Stimulated activated CD8-positive, alpha-beta memory T cell treated with anti-CD3 and anti-CD28 coated beads, Interleukin-15, amount 100 ng/mL, for 4 hours (primary cell): ENCODE measurements at places on chromosomes 5 and 9.

DNA sequence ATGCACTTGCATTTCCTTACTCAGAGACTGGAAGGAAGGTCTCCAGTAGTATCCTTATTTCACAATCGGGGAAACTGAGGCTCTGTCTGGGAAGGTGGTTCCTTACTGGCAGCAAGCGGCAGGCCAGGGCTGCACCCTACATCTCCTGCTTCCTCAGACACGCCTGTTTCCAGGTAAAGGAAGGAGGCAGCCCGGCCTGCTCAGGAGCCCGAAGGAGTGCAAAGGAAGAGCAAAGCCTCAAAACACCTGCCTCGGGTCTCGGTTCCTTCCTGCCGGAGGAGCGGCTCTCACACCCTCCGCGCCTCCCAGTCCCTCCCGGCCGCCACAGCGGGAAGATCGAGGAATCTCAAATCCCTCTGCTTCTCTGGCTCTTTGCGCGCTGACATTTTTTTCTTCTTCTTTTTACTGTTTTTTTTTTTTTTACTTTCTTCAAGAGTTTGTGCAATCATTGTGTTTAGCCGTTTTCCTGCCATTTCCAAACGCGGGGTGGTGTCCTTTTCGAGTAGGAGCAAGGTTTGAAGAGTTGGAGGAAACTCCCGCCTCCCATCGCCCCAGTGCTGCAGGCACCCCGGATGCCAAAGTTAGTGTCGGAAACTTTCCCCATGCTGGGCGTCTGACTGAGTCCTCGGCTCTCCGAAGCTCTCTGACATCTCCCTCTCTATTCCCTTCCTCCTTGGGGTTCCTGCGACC lies 1.0 kb downstream of the GGTA1 start:
- no peak for DNase-seq

GRCh38 chr9:89527084-89527483 lies 29.2 kb upstream of the SEMA4D start:
- DNase-seq: no peak

DNA sequence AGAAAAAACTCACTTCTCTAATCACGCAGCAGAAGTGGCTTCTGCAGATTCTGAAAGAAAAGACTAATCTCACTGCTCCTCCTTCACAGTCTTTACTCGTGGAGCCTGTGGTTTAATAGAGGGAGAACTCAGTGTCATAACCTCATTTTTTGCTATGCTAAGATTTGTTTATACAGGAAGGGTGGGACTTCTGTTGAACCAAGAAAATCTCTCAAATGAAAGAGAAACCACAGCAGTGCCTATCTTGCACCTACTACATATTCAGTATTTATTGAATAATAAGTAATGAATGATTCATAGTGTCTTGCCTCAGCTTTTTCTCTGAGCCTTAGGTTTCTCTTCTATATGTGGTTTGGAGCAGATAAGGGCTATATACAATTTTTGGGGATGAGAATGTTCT lies 136.1 kb upstream of the DMAC1 start:
- DNase-seq: no peak

DNA sequence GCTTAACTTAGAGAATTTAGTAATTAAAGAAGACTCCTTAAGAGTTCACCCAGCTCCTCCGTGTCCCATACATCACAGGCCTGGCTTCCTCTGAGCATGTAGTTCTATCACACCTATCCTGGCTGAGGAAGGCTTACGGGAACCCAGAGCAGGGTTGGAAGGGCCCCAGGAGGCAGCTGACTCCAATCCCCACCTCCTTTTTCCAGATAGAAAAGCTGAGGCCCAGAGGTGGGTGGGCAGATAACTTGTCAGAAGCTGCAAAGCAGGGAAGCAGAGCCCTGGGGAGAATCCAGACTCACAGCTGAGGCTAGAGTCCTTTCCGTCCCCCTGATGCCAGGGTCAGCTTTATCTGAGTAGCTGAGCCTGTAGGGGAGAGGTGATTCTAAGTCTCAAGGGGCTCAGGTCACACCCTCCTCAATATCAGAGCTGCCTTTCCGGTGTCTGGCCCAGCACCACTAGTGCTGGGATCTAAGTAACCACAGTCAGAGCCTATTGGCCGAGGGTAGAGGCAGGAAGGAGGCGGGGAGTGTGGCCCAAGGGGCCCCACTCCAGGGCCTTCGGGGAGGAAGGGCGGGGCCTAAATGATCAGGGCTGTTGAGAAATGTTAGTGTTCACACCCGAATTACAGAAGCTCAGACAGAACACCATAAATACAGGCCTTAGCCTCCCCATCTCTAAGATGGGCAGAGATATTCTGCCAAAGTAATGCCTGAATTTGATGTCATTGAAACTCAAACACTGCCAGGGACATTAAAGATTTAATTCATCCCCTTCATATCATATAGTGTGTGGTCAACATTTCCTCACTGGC lies 9.9 kb downstream of the CCDC69 start:
- DNase-seq: peak; percentile 62

DNA sequence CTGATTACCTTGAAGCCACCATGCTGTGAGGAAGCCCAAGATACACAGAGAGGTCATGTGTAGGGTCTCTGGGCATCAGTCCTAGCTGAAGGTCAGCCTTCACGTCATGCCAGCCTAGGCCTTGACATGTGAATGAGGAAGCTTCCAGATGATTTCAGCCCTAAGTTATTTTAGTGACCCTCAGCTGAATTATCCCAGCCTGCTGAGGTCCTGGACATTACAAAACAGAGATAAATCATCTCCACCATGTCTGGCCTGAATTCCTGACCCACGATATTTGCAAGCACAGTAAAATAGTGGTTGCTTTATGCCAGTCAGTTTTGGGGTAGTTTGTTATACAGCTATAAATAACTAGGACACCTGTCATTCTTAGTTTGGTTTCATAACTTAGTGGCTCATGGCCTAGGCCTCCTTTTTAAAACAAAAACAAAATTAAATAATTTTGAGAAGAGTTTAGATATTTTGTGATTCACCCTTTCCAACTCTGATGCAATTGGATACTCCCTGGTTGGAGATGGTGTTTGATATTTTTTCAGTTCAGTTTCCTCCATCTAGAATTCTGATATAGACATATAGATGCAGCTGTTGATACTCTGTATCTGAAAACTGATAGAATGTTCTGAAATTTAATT lies 571.3 kb upstream of the CLINT1 start:
- no peak for DNase-seq

GRCh38 chr5:82312373-82312856 lies 34.3 kb upstream of the RPS23 start:
- no peak for DNase-seq

- no peak for DNase-seq
These were observed 84.4 kb upstream of the SARDH start for GRCh38 chr9:133822430-133823065.

DNA sequence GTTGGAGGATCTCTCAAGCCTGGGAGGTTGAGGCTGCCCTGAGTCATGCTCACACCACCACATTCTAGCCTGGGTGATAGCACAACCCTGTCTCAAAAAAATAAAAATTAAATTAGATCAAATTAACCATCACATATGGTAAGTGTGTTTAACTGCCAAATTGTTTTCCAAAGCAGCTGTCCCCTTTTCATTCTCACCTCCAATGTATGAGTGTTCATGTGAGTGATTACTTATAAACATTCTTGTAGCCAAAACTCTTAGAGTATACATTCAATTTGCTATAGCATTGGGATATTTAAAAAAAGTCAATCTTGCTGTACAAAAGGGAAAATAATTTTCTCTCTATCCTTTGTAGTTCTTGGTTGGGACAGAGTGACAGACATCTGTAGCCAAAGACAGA lies 53.4 kb upstream of the SNAPC3 start:
- no peak for DNase-seq

GRCh38 chr9:134592018-134592818 lies 49.4 kb upstream of the COL5A1 start:
- DNase-seq: no peak

GRCh38 chr9:134136118-134136995 lies 475 bp downstream of the WDR5 start:
- DNase-seq: peak; percentile 7

GRCh38 chr5:86029308-86029707 lies 588.4 kb upstream of the COX7C start:
- DNase-seq: no peak

DNA sequence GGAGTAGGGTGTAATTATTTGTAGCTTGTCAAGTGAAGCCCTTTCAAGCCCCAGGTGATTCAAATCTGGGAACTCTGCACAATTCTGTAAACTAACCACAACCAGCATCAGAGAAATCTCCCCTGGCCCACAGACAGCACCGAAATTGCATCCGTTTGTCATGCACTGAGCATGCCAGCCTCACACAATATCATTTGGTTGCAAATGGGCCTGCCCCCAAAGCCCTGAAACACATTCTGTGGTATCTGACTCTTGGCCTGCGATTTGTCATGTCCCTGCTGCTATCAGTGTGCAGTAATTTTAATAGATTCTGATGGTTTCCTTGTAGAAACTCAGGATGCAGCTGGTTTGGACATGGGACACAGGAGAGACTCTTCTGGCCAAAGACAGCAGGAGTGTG lies 35.3 kb downstream of the SNX24 start:
- DNase-seq: no peak

DNA sequence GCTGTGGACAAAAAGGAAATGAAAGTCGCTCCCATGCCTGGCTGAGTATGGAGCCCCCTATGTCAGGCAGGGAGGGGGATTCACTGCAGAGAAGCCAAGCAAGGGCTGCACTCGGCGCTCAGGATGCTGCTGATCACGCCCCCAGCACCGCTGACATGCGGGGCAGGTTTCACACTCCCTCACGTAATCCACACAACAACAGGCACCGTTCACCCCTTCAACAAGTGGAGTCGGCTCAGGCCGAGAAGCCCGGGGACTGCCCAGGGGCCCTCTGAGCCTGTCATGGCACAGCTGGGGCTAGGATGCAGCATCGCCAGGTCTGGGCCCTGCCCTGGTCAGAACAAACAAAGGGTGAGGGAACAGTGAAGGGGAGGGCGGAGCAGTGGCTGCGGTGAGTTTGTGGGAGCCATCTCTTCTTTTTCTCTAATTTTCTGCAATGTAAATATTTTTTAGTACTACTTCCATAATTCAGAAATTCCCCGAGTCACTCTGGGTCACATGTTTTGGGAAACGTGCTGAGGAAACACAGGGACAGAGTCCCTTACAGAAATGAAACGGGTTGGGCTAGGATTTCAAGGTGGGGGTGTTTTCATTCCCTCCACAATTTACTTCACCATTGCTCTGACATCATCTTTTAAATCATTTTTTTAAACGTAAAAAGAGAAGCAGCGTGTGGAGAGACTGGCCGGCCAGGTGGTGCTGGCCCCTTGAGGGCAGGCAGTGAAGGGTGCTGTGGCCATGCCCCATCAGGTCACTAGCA lies 49.8 kb downstream of the PRRT1B start:
- DNase-seq: no peak

GRCh38 chr5:13956471-13956870 lies 12.0 kb upstream of the DNAH5 start:
- DNase-seq: no peak

GRCh38 chr9:37370968-37371563 lies 51.4 kb upstream of the GRHPR start:
- no peak for DNase-seq

DNA sequence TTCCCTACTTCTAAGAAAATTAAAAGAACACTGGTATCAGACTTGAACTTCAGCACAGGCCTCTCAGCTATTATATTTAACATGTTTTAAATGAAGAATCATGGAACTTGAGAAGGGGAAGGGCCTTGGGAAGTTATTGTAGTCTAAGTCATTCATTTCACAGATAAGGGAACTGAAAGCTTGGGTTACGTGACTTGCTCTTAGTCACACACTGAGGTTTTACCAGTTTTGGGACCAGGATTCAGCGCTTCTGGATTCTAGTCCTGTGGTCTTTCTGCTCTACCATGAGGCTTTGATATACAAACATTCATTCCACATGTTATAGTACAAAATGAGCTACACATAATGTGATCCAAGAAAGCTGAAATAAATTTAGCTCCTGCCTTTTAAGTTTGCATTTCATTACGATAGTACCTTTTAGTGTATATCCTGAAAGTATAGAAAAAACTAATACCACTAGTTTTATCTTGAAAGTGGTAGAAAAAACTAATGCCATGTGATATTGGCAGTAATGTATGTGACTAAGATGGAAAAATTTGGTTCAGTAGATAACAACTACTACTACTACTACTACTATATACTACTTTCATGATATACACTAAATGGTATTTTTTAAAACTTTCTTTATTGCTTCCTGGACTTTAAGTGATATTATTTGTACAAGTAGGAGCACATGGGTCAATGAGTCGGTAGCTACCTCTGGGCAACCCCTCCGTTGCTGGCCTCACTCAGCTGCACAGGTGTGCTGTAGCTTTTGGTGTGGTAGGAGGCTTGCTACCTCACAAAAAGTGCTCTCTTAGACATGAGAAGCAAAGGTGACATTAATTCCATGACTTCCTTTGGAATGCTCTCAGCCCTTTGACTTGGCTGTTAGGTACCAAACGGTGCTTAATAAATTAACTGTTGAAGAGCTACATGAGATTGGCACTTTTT lies 40.7 kb downstream of the F2RL2 start:
- DNase-seq: no peak

GRCh38 chr5:157915638-157916037 lies 56.7 kb upstream of the CLINT1 start:
- DNase-seq: no peak

- no peak for DNase-seq
These were observed 89.5 kb downstream of the TLE1 start for GRCh38 chr9:81599837-81600236.

GRCh38 chr5:173753307-173754168 lies 134.6 kb upstream of the CPEB4 start:
- DNase-seq: no peak

DNA sequence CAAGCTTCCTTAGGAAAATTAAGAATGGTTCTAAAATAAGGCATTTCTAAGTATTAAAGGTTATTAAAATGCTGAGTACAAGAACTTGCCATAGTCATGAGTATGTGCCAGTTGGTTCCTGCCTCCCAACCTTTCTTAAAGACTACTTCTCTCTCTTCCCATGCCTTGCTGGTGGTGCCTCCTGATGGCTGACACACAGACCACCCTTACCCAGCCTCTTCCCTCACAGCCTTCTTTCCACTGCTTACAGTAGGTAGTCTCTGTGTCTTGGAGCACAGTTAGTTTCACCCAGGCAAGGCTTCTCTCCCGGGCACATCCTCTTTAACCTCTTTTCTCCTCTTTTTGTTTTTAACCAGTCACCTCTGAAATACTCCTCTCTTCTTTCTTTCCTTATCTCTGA lies 20.6 kb upstream of the GPR150 start:
- DNase-seq: no peak

GRCh38 chr5:136028782-136029742 lies at the start of gene TGFBI:
TSS of gene TGFBI (plus strand) at chr5:136028988. CDS start at chr5:136029056, 68 bp downstream.
- DNase-seq: no peak

DNA sequence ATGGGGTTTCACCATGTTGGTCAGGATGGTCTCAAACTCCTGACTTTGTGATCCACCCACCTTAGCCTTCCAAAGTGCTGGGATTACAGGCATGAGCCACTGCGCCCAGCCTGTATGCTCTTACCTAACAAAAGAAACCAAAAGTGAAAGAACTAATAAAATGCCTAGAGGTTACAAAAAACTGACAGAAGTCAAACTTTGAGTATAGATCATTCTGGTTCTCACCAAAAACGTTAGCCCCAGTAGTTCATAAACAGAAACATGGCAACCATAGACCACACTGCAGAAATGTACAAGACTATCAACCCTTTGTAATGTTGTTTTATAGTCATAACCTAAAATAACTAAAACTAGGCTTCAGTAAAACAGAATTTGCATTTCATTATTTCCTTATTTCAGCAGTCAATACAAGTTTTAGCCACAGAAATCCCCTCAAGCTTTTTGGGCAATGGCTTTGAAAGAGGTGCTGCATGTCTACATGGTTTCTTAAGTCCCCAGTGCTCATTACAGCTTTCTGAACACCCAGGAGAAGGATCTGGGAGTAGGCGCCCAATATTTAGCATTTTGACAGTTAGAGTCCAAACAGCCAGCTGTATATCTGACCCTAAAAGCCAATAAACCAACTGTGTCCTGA lies 72.5 kb downstream of the EPB41L4A start:
- no peak for DNase-seq
